ENCODE measurements at places on chromosomes 7 and 10.

GRCh38 chr7:7607010-7607409, 33.5 kb upstream of the UMAD1 start:
- DNase-seq: no peak

DNA sequence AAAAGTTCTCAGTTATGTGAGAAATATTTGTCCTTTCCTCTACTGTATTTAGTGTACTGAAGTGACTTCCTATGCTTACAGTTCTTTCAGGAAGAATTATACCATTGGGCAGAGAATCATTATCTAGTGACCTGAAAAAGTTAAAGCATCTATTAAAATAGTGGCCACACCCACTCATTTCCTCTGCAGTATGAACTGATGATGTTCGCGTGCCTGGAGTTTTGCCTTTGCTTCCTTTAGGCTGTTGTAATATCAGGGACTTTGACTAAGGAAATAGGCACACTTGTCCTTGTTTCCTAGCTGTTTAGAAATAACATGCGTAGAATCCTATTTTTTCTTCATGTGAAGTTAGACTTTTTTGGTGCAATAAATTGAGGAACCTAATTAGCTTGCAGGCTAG, 100.7 kb downstream of the ZMYND11 start:
- no peak for DNase-seq

- no peak for DNase-seq
Observed at GRCh38 chr10:6702030-6702429, 122.0 kb upstream of the PRKCQ start.

DNA sequence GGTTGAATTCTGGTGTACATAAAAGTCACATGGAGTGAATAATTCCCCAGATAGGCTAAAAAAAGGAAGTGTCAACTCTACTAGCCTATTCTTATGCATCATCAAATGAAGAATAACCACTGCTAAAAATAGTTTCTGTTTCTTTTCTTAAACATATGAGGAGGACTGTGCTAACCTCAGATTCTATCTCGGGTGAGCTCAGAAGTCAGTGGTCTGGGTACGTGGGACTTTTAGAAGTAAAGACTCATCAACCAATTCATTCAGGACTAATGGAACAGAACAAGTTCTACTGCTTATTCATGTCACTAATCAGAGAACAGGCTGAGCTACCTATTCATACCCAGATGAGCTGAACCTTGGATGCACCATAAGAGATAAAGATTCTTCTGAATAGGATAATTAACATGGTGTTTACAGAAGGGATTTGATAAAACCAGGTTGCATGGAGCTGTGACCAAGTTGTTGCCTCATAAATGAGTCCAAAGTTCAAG, 9.5 kb upstream of the ASAH2 start:
- DNase-seq: no peak

GRCh38 chr10:78203915-78204818, 170.5 kb downstream of the RPS24 start:
- DNase-seq: no peak

DNA sequence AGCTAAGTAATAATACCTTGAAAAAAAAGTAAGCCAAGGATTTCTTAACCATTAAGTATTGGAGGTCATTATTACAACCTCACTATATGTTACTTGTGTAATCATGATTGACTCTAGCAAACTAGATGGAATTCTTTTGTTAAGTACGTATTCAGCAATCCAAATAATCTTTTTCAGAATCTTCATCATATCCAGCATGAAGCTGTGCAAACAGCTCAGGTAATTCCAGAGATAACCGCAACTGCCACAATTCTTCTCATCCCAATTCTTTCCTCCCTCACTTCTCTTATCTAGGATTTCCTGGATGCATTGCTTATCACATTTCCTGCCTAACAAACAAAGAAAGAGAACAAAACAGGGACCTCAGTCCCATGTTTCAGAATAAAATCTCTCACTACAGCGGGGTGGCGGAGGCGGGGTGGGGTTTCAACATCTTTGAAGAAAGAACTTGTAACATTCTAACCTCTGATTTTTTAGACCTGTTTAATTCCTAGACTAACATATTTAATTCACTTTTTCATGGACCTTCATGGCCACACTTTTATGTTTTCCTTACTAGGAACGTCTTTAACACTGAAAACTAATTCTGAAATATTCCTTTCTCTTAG, 156.5 kb downstream of the POM121L12 start:
- no peak for DNase-seq

- no peak for DNase-seq
Observed at GRCh38 chr7:155368894-155369600, 71.4 kb downstream of the INSIG1 start.

DNA sequence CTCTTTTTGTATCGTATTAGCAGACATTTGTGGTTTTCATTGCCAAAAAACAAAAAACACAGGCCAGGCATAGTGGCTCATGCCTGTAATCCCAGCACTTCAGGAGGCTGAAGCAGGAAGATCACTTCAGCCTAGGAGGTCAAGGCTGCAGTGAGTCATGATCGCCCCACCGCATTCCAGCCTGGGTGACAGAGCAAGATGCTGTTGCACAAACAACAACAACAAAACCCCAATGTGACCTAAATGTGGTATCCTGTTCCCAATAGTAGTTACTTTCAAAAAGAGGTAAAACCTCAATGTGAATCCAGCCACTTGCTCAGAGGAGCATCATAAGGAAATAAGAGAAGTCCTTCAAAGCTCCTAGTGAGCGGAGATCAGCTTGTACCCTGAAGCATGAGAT, 45.8 kb upstream of the SKAP2 start:
- DNase-seq: no peak

DNA sequence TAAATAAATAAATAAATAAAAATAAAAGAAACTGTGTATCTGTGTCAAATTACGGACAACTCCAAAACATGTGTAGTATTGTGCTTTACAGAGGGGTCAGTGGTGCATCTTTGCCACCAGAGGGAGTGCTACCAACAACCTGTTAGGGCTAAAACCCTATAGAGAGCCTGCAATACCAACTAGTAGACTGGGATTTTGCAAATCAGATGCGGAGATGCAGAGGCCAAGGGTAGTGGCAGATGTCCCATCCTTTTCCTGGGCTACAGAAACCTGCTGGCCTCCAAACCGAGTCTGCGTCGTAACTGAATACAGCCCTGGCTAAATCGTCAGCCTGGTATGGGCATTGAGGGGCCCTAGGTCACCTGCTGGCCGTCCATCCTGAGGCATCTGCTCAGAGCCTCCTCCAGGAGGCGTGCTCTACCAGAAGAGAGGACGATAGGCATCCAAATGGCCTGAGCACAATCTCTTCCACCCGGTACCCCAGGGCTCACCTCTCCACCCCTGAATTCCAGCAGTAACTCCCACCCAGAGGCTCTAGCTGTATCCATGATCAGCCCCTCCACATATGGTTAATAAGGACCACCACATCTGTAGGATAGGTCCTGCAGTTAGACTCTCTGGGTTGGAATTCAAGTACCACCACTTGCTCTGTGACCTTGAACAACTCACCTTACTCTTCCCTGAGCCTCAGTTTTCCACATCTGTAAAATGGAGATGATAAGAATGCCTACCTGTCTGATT, 6.2 kb upstream of the RRP12 start:
- peak; percentile 56 for DNase-seq

- no peak for DNase-seq
Observed at GRCh38 chr10:125158601-125159485, 1.5 kb downstream of the CTBP2 start.

- DNase-seq: no peak
Observed at GRCh38 chr10:69285699-69286098, 7.4 kb downstream of the HK1 start.

- peak; percentile 50 for DNase-seq
Observed at GRCh38 chr7:4683884-4684565, 1.9 kb downstream of the FOXK1 start.

GRCh38 chr10:58733436-58733835, 220.8 kb downstream of the BICC1 start:
- DNase-seq: no peak

GRCh38 chr10:63265222-63265617, 132.1 kb downstream of the NRBF2 start:
- no peak for DNase-seq

GRCh38 chr10:49610458-49611165, 502 bp downstream of the SLC18A3 start:
- DNase-seq: no peak

- DNase-seq: no peak
Observed at GRCh38 chr7:40859076-40859475, 724.3 kb downstream of the SUGCT start.

DNA sequence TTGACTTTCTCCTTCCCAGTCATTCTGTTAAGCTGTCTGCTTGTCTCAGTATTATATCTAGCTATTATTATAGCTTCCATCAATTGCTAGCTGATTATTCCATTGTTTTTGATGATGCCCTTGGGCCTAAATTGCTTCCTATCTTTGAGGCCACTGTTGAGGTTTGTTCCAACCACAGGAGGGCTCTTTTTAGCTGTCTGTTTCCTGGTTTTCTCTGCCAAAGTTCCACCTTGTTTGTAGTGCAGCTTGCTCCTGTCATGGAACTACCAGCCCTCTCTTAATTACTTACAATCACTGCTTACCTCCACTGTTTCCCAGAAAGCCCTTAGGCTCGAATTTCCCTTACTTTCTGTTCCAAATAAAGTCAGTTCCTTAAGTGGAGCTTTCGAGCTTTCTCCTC, 118.7 kb upstream of the SEC61G start:
- no peak for DNase-seq

DNA sequence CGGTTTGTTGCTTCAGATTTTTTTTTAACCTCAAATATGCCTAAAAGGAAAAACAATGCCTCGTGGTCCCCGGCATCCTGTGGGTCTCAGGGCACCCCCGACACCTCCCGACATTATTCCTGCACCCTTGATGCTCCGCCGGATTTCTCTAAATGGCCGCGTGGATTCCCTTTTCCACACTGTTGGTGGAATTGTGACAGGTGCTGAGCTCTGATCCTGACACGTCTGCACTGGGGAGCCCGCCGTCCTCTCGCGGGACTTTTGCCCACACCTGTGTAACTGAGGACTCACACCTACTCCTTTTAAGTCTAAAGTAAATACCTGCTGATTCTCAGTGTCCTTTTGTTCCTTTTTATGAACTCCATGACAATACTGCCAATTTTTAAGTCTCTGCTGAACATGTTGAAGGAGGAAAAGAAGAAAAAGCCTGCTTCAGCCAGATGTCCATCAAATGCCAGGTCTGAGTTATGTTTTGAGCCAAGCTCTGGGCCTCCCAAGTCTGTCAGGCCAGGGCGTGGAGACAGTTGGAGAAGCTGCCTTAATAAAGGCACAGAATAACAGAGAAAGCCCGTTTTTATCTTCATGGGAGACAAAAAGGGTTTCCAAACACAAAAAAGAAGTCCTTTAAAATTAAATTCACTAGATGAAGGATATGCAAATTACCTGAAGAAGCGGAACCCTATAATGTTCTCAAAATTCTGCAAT, 568.2 kb downstream of the DNAJB6 start:
- no peak for DNase-seq

All from activated naive CD4-positive, alpha-beta T cell treated with anti-CD3 and anti-CD28 coated beads, Interleukin-2, amount 50 U/mL, for 16 hours (primary cell).